Stimulated activated CD8-positive, alpha-beta memory T cell treated with anti-CD3 and anti-CD28 coated beads, Interleukin-4, amount 100 ng/mL, for 1 hour (primary cell): ENCODE measurements at places on chromosomes 6 and 20.

GRCh38 chr20:39016506-39016905 lies 54.4 kb downstream of the DHX35 start:
- no peak for DNase-seq

GRCh38 chr6:70221025-70221714 lies 81.7 kb downstream of the COL9A1 start:
- DNase-seq, result no peak

- DNase-seq, result no peak
Measured at GRCh38 chr20:22529150-22530019, 55.0 kb downstream of the FOXA2 start.

DNA sequence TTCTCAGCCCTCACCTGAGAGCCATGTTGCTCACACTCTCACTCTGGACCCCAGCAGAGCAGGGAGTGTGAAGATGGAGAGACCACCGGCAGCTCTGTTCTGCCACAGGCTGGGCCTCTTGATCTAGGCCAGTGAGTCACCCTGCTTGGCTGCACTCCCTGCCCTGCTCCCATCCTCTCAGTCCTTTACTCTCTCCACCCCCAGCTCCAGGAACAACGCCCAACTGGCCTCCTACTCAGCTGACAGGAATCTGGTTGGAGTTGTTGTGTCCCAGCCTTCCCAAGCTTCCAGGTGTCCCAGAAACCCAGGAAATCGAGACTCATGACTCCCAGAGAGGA lies at the start of gene PSORS1C1:
TSS of gene PSORS1C1 (plus strand) at position 260 of the 338 bp plus-strand sequence. CDS start 14,833 bp downstream, outside the sequence.
- DNase-seq, result no peak

GRCh38 chr6:56475736-56476457 lies 166.8 kb downstream of the DST start:
- no peak for DNase-seq
